ENCODE measurements at places on chromosomes 7 and 10. TPM values are rescaled to one million over a fixed set of nuclear protein-coding genes. Genes with fewer than 3 reads are reported as not detected.

WNT2 gene
- 0.14 TPM for total RNA-seq

- no peak for DNase-seq
These were observed 713 bp upstream of the GRIFIN start for GRCh38 chr7:2476776-2477446.

DNA sequence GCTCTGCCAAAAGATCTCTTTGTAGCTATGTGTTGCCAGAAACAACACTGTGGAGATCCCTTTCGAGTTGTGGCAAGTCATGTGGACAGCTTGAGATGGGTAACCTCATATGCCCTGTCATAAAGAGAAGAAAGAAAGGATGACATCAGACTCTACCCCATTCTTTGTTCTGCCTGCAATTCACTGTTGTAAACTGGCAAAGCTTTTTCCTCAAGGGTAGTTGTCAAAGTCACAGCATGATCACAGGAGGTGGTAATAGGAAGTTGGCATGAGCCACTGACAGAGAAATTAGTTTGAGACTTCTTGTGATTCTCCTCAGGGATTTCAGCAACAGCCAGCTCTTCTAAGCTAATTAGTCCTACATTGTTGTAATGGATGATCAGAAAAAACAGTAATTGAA, 19.4 kb upstream of the MINDY3 start:
- DNase-seq = no peak

- no peak for DNase-seq
These were observed 34.3 kb upstream of the PTF1A start for GRCh38 chr10:23157691-23158369.

DNA sequence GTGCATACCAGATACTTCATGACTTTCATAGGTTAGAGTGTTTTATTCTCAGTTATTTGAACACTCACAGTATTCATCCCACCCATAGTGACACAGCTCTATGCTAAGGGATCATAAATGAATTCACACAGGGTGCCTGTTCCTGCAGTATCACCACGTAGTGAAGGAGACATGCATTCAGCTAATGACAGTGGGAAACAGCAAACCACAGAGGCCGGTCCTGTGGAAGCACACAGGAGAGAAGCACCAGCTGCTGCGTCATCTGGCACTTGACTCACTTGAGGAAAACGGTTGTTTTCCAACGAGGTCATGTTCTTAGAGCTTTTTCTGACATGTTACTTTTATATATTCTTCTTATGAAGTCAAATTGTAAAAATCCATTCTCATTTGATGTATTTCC, 73.0 kb downstream of the UBE3C start:
- DNase-seq = no peak

DNA sequence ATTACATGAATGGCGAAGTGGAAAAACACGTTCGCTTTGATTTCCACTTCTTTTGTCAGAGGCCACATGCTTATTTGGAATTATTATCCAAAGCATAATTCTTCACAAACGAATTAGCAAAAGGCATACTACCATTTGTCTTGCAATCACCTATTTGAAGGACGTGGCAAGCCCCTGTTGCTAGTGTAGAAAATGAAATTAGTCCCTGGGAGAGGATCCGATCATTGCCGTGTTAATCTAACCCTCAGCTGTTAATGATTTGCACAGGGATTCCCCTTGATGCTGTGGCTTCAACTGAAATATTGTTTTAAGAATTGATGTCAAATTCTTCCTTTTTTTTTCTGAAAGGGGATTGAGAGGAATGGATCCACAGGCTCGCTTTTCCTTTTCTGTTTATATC, 4.6 kb downstream of the AGMO start:
- no peak for DNase-seq

DNA sequence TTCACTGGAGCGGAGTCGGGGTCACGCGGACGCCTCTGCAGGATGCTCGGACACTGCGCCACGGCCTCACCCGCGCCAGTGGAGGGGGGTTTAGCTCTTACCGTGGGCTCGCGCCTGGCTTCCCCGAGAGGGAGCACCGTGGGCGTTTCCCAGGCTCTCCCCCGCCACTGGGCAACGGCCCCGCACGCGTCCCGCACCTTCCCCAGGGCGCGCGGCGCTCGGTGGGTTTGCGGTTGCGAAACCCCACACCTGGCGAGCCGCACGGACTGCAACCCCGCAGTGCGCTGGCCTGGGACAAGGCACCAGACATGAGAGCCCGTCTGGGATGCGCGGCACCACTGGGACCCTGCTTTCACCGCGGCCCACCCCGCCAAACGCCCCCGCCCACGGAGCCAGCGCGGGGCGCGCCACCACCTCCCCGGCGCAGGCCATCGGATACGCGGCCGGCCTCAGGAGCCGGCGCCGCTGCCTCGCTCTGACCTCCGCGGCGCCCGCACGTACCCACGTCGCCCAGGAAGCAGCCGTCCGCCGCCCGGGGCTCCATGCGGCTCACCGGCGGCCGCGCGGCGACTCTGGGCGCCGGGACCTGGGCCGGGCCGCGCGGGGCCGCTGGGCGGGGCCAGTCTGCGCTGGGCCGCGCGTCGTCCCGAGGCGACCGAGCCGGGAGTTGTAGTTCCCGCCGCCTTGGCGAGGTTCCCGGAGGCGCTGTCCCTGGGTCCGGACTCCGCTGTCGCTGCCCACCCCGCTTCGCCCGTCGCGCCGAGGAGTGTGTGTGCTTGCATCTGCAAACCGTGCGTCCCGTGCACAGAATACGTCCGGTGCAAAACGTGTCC, at the start of gene ASB13:
Gene ASB13, minus strand, starts transcription at position 588 of the 833 bp plus-strand sequence. Its CDS starts 44 bp downstream, at position 544.
- DNase-seq = peak; percentile 81

DNA sequence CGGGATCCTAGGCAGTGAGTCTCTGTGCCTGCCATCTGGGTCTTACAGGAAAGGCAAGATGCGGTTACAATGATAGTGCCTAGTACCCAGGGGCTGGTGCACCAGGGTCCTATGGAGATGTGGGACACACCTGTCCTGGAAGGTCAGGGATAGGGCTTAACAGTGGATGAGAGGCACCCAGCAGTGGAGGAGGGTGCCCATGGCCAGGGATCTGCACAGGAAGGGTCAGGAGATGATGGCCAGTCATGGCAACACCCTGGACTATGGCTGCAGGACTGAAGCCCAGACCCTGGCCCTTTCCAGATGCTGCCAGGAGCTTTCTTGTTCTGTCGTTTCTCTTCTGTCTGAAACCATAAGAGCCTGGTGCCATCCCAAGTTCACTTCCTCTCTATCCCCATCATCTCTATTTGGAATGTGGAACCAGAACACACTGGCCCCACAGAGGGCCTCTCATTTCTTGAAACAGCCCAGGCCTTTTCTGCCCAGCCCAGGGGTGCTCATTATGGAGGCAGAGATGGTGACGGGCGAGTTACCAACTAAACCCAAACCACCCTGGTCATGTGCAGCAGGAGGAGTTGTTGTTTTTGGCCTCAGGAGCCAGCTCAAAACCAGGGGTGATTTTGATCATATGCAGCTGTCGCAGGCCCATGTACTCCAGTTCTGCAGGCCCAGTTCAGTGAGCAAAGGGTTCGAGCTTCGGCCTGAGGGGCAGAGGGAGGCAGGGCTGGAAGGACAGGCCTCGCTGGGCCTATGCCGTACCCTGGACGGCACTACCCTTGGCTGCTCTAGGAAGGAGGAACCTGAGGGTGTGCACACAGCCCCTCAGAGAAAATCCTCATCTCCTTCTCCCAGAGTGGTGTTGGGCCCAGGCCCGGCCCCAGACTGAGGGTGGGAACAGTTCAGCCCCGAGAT, 52.6 kb upstream of the GDF10 start:
- no peak for DNase-seq

- no peak for DNase-seq
These were observed 133.5 kb downstream of the HBP1 start for GRCh38 chr7:107302250-107302847.

DNA sequence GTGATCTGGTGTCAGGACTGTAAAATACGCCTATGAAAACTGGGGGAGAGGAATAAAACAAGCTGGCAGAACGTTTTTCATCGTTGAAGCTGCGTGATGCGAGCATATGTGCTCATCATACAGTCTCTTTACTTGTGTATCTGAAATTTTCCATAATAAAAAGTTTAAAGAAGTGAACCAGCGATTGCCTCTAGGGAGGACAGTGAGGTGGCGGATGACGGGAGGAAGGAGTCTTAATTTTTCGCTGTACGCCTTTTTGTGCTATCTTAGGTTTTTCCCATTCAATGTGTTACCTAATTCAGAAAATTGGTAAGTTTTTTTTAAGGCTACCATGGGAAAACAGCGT, 891 bp upstream of the WAPL start:
- no peak for DNase-seq

DNA sequence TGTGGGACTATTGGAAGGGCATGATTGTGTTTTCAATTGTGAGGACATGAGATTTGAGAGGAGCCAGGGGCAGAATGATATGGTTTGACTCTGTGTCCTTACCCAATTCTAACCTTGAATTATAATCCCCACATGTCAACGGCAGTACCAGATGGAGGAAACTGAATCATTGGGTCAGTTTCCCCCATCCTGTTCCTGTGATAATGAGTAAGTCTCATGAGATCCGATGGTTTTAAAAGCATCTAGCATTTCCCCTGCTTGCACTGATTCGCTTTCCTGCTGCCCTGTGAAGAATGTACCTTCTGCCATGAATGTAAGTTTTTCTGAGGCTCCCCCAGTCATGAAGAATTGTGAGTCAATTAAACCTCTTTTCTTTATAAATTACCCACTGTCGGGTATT, 1367.1 kb downstream of the XPNPEP1 start:
- no peak for DNase-seq

DNA sequence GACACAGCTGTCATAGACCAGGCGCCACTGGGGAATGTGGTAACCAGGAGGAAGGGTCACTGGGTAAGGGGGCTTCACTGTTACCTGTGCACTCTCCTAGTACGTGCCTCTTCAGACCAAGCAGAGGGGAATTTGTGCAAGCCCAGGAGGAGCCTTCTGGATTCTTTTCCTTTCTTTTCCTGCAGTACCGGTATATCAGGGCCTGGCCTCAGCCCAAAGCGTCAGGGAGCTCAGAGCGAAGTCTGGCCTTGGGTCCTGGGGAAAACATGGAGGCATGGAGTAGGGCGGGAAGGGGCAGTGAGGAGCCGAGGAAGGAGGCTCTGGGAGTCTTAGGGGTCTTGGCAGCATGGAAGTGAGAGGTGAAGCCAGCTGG, 133.6 kb upstream of the GDF10 start:
- DNase-seq = no peak

GRCh38 chr10:23293973-23294590, 50.5 kb downstream of the C10orf67 start:
- DNase-seq = no peak

DNA sequence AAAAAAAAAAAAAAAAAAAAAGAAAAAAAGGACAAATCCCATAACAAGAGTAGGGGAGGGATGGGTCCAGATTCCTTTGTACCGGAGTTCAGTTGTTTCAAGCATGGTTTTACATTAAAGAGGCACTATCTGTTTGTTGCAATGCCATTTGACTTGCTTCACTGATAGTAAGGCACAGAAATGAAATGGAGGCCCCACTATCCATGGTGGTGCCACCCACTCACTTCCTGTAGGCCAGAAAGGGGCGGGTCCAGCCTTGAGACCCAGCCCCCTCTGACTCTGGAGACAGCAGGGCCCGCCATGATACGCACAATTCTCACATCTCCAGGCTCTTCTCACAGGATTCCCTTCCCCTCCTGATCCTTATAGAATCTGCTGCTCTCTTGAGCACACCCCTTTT, 100.0 kb downstream of the CLEC2L start:
- no peak for DNase-seq

DNA sequence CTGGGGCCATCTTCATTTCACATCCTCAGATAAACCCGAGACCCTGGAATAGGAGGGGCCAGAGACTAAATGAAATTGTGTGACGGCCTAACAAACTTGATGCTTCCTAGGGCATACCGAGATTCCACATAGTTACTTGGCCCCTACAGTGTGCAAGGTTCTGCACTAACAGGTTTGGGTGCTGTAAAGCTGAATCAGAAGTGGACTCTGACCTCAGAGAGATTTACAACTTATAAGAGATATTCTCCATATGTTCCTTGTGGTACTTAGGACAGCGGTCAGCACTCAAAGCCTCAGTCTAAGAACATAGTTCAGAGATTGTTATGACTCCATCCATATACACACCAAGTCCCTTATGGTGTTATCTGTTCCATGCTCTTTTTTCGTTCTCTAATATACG, 55.1 kb upstream of the FHIP2A start:
- no peak for DNase-seq

GRCh38 chr7:19713676-19714075, 4.8 kb upstream of the POLR1F start:
- no peak for DNase-seq

GRCh38 chr7:112529521-112529920, 48.7 kb downstream of the LSMEM1 start:
- DNase-seq = no peak

ADIRF gene
- 41.1 TPM for total RNA-seq

SCD gene
- total RNA-seq = 4.8 TPM

VGF gene
- total RNA-seq = not detected

ZNF804B gene
- not detected for total RNA-seq

RPEL1 gene
- not detected for total RNA-seq

DNA sequence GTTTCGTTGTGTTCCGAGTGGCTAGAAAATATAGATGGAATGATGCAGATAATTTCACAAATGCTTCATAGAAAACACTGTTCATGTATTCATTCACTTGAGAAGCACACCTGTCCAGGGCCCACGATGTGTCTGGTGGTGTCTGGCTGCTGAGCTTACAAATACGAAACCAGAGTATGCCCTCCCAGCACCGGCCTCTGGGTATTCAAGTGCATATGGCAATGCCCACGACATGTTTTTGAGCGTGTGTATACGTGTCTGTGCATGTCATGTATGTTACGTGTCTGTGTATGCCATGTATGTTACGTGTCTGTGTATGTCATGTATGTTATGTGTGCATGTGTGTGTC, 37.9 kb downstream of the IL2RA start:
- DNase-seq = no peak

GRCh38 chr10:72337039-72337629, 17.6 kb downstream of the DNAJB12 start:
- DNase-seq = peak; percentile 88
